Fibroblast of lung (primary cell): ENCODE measurements at places on chromosomes 13 and 19.

DNA sequence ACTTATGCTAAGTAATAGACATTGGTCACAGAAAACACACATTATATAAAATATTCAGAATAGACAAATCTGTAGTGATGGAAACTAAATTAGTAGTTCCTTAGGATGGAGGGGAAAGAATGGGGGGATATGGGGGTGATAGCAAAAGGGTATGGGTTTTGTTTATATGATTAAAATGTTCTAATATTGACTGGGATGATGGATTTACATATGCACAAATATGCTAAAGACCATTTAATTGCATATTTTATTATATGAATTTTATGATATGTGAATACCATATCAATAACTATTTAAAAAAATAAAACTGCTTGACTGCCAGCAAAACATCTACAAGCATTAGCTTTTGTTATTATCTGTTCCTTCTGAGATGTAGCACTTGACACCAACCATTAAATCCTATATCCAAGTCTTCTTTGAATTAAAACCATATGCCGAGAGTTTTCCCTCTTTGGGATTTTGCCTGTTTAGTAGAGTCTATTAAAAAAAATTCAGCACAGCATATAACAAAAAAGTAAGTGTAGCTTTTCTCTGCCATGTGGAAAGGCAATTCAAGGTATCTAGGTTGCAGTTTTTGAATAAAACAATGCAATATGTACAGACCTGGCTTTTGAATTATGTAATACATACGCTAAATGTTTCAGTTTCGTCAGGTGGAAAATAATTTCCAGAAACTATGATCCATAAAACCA is 2584.1 kb upstream of the PCDH20 start:
- no peak for DNase-seq

DNA sequence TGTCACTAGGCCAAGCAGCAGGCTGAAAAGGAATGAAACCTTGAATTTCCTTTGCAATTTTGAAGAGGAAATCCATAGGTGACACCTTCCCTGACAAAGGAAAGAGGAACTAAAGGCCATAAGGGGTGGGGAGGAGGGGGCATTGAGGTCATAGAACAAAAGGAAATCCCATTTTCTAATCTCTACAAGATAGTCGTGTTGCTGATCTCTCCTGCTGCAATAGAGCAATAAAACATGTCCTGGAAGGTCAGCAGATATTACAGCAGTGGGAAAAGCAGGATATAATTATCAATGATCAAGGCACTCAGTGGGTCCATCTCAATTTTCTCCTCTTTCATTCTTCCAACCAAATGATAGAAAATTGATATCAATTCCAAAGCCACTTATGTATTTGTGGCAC is 20.3 kb upstream of the RAP2A start:
- no peak for DNase-seq

- DNase-seq, result no peak
Observed at GRCh38 chr13:63704521-63704920, 2288.9 kb upstream of the PCDH20 start.

- no peak for DNase-seq
Observed at GRCh38 chr13:73956795-73957408, 177.3 kb downstream of the KLF12 start.

- DNase-seq, result no peak
Observed at GRCh38 chr13:24063281-24063877, 97.1 kb upstream of the SPATA13 start.

- DNase-seq, result no peak
Observed at GRCh38 chr13:37069597-37070103, 10.2 kb upstream of the SUPT20H start.

GRCh38 chr13:51682686-51683085 is 98.4 kb downstream of the WDFY2 start:
- no peak for DNase-seq
